ENCODE measurements at places on chromosomes 12 and 14.

GRCh38 chr14:63713764-63714163 lies 14.1 kb downstream of the SGPP1 start:
- no peak for DNase-seq

DNA sequence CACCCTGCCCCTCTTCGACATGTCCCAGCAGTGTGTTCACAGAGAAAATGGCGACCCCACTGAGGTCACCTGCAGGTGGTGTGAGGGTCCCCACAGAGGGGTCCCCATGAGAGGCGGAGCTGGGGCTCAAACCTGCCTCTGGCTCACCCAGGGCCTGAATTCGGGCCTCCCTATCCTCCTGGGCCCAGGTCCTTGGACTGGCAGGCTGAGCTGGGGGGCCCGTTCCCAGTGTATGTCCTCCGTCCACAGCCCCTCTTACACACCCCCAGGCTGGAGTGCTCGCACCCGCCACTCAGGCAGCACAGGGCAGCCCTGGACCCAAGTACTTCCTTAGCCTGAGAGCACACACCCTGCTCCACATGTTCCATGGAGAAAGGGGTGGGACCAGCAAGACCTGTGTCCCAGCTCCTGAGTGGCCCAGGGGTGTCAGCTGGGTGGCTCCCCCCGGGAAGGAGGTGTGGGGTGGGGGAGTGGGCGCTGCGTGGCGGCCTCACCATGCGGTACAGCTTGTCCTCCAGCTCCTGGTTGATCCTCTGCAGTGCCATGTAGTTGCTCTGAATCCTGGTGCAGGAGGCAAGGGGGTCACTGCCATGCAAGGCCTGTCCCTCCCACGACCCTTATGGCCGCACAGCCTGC lies 42.6 kb downstream of the BEGAIN start:
- no peak for DNase-seq

DNA sequence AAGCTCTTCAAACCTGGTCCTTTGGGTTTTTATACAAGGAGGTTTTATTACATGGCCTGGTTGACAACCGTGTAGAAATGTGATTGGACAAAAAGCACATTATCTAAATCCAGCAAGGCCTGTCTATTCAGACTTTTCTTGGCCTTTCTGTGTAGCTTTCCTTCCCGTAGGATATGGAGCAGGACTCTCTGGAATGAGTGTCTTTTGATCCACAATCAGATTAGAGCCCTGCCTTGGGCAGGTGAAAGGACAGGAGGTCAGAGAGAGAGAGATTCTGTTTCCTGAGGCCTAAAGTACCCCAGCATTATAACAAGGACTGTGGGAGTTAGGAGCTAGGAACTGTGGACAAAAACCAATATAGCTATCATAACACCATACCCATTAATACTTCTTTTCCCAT lies 375.5 kb upstream of the RGS6 start:
- DNase-seq: no peak

DNA sequence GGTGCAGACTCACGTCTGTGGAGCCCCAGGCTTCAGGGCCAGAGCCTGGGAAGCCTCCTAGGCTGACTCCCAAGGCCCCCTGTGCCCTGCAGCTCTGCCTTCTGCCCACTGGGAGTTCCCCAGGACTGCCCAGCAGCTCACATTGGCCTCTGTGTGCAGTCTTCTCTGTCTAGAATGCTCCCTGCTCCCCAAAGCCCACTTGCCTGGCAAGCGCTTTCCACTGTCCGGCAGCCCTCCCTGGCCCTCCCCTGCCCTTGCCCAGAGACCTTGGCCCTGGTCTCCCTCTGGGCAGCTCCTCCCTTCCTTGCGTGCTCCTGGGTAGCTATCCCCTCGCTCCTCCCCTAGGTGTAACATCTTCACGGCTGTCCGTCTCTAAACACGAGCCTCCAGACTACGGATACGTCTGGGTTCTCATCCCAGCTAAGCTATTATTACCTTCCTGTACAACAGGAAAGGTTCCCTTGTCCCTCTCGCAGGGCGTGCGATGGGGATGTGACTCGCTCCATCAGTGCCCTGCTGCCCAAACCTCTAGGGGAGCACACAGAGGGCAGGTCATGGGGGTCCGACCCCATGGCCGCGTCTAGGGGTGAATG lies 325.5 kb upstream of the RTL1 start:
- DNase-seq: no peak

GRCh38 chr12:65296508-65297265 lies 18.2 kb downstream of the MSRB3 start:
- DNase-seq: no peak

DNA sequence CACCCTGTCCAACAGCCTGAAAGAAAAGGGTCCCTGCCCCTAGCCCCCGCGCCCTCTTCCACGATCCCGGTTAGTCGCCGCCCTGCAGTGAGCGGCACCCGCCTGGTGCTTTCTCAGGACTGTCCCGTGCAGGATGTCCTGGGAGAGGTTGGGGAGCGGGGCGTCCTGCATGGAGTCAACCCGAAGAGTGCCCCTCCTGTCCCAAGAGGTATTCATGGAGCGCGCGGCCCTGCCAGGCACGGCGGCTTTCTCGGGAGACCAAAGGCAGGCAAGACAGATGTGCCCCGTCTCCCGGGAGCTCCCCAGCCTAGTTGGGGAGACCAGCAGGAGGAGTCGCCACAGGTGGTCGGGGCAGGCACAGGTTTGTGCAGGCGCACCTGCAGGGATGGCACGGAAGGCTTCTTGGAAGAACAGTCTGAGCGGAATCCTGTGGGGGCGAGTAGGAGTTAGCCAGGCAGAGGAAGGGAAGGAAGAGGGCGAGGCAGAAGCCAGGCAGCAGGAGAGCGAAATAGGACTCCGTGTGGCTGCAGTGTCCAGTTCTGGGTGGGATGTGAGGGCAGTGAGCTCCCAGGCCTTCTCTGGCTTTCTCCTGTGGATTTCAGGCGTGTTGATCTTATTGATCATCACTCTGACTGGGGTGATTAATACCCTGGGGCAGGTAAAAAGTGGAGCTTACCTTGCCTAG lies 723 bp downstream of the SIVA1 start:
- DNase-seq: peak; percentile 18

DNA sequence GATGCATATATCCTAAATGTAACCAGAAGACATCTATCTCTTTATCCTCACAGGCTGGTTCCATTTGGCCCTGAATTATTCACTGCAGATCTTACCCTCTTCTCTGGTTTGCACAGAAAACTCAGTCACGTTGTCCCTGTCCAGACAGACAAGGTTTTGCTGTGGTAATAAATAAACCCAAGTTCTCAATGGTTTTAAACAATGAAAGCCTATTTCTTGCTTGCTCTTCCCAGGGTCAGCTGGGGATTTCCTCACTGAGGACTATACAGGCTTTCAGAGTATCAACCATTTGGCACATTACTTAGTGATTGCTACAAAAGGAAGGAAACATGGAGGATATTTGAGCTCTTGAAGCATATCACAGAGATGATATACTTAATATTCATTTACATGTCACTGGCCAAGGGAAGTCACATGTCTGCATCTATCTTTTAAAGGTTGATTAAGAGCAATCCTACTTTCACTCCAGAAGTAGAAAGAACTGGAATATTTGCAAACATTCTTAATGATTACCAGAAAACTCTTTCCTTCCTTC lies 24.4 kb upstream of the E2F7 start:
- no peak for DNase-seq

- no peak for DNase-seq
These were observed 334.1 kb downstream of the DPF3 start for GRCh38 chr14:72559669-72560255.

DNA sequence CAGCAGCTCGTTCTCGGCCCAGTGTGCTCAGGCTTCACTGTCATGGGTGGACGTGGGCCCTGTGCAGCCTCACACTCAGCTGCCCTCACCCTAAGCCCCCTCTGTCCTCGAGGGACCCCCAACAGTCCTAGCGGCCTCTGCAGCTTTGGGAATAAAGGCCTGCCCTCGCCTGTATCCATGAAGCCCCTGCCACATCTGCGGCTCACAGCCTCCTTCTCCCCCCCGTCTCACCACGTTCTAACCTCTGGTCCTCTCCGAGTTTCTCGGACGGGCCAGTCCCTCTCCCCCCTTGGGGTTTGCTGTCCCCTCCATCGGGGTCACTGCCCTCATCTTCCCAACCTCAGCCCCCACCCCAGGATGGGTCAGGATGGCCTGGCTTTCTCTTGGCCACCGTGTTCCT lies 30.2 kb upstream of the GALNT9 start:
- no peak for DNase-seq

- no peak for DNase-seq
These were observed 16.6 kb upstream of the EEA1 start for GRCh38 chr12:92945659-92946220.

DNA sequence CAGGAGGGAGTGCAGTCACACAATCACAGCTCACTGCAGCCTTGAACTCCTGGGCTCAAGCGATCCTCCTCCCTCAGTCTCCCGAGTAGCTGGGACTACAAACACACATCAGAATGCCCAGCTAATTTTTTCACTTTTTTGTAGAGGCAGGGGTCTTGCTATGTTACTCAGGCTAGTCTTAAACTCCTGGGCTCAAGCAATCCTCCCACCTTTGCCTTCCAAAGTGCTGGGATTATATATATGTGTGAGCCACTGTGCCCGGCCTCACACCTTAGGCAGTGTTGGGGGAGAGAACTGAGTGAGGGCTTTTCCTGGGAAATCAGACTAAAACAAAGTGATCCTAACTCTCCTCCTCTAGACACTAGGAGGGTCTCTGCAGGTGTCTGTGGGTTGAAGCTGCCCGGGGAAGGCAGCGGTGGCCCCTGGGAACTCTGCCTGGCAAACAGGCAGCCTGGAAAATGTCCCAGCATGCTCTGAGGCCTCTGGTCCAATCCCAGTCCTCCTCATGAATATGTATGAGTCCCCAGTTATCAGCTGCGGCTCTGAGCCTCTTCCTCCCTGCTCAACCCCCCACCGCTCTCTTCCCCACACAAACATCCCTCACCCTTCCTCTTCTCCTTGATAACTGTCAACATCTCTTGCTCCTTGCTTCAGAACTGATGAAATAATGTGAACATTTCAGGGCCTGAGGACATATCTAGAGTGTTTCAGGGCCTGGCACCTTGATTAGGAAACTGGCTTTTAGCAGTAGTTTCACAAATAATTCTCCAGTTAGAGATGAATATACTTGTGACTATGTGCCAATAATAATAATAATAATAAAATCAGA lies 7.9 kb upstream of the NAA25 start:
- no peak for DNase-seq

DNA sequence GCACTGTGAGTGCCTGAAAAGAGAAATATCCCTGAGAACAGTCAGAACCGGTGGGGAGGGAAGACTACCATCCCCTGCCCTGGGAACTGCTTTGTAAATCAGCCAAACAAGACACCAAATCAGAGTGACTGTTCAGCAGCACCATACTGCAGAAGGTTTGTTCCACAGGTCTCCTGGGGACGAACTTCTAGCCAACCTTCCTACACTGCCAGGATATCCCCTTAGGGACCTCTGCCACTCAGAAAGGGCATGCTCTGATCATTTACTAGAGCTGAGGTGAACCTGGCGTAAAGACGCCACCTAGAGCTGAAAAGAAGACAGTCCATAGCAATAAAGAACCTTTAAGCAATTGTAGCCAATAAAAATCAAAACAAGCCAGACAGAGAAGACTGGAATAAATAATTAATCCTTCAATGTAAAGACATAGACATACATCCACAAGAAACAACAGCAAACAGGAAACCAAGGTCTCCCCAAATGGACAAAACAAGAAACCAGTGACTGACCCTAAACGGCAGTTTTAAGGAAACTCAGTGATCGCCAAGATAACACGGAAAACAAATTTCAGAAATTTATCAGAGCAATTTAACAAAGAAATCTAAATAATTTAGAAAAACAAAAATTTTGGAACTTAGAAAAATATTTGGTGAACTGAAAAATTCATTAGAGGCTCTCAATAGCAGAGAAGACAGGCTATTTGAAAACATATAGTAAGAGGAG lies 228.1 kb upstream of the AMIGO2 start:
- peak; percentile 65 for DNase-seq

DNA sequence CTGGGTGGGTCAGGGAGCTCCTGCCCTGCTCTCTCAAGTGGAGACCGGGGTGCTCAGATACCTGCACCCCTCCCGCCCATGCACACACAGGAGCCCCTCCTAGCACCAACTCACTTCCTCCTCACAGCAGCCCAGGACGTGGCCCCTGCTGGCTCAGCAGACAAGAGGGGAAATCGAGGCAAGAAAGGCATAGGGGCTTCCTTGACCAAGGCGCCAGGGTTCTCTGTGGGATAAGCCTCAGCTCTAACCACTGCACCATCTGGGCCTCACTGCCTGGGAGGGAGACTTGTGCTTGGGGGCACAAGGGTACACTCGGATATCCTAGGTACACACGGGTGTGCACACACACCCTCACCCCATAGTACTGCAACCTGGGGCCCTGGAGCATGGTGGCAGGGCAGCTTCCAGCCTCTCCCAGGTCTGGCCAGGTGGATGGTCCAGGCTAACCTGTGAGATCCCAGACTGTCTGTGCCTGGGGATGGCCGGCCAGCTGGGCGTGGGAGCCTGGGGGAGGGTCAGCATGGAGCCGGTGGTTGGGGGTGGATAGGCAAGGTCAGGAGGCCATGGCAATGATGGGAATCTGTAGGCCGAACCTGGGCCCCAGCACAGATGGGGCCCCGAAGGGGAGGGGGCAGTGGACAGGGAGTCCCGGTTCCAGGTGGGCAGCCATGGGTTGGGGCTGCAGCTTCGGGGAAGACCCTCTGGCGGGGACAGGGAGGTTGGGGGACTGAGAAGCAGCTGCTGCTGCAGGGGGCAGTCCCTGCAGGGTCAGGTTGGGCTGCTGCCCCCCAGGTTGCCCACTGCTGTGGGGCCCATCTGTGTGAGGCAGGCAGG lies 312.4 kb downstream of the TMEM121 start:
- DNase-seq: no peak

GRCh38 chr12:64933791-64934190 lies 109.3 kb downstream of the TBC1D30 start:
- no peak for DNase-seq

DNA sequence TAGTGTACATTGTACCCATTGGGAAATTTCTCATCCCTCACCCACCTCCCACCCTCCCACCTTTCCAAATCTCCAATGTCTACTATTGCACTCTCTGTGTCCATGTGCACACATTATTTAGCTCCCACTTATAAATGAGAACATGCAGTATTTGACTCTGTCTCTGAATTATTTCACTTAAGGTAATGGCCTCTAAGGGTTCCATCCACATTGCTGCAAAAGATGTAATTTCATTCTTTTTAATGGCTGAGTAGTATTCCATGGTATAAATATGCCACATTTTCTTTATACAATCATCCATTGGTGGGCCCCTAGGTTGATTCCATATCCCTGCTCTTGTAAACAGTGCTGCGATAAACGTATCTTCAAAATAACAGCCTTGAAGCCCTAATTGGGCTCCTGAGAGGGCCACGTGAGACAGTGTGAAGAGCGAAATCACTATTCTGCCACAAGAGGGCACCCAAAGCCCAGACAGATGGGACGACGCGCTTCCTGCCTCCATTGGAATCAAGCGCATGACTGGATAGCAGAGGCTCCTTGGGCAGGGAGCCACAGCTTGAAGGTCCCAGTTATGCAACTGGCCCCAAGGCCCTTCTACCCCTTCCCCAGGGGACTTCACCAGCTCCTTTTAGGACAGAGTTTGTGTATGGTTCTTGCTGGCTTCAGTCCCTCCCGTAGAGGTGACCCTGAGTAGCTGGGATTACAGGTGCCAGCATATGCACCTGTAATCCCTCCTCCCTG lies 21.3 kb upstream of the CD27 start:
- peak; percentile 81 for DNase-seq

- no peak for DNase-seq
These were observed 158.3 kb upstream of the BMP4 start for GRCh38 chr14:54114941-54115340.

Data from stimulated activated CD4-positive, alpha-beta T cell treated with anti-CD3 and anti-CD28 coated beads, Interleukin-1b, Interleukin-23, amount 100 ng/mL, for 48 hours (primary cell).